ENCODE measurements at places on chromosomes 12 and 14.

GRCh38 chr12:67531051-67531450 is 117.5 kb upstream of the DYRK2 start:
- no peak for DNase-seq

GRCh38 chr12:81284137-81284536 is 206.3 kb downstream of the ACSS3 start:
- no peak for DNase-seq

DNA sequence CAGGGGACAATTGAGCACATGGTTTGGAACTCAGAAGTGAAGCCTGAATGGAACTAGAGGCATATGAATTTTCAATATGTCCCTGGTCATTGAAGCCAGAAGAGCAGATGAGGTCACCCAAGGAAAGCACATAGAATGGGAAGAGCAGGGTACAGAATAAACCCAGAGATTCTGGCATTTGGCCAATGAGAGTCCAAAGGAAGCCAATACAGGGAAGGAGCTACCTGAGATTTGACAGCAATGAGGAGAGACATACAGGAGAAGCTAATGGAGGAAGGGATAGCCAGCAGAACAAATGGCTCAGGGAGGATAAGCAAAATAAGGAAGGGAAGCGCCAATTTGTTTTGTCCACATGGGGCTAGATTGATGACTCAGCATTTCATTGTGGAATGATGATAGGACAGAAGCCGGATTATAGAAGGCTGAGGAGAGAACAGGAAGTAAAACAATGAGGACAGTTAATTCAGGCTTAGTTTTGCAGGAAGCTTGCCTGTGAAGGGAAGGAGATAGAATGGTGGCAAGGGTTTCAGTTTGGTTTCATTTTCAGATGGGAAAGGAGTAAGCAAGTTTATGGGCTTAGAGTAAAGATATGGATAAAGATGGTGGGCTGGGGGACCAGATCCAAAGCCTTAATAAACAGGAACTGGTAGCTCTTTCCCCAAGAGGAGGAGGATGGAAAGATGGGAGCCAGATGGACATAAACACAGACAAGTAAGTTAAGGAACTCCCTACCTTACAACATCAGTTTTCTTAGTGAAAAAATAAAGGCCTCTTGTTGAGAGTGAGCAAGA is 3.2 kb upstream of the SPTSSA start:
- no peak for DNase-seq

GRCh38 chr12:102596687-102597086 is 116.3 kb upstream of the IGF1 start:
- DNase-seq = no peak

DNA sequence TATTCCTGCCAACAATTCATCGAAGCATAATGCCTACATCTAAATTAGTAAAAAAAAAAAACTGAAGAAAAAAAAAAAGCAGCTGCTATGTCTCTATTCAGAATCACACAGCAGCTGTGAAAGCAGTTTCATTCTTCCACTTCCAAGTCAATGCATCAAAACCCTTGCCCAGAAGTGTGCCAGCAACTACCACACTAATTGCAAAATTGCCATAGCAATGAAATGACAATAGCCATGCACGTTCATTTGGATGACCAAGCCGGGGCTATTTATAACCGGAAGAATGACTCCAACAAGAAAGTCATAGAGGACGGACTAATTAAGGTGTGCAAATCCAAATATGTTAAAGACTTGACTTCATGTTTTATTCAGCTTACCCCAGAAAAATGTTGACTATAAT is 42.5 kb downstream of the SLC2A13 start:
- DNase-seq = no peak

GRCh38 chr12:122870867-122871664 is 24.9 kb downstream of the VPS37B start:
- DNase-seq = no peak

DNA sequence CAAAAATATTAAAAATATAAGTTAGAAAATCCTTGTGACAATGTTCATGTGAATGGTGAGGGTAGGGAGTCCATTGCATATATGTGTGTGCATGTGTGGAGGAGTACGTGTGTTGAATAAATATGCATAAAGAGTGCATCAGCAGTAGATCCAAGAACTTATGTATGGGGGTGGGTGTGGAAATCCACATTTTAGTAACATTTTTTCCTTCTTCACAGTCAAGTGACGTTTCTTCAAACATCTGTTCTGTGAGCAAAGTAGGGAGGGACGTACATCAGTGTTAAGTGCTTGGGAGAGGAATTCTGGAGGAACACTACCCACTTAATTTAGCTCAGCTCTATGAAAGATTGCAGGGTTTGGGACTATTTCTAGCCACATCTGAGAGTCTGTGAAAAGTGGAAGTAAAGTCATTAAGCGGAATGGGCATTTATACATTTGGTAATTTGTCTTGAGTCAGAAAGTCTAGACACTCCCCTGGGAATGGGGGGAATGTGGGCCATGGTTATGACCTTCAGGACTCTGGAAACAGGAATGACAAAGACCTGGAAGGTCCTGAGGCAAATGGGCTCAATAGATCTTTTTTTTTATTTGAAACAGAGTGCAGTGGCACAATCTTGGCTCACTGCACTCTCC is 156.4 kb upstream of the PLXNC1 start:
- DNase-seq = no peak

- no peak for DNase-seq
Measured at GRCh38 chr14:86540636-86541247, 1010.8 kb downstream of the FLRT2 start.

GRCh38 chr12:53067074-53067992 is 11.9 kb downstream of the SPRYD3 start:
- no peak for DNase-seq

- no peak for DNase-seq
Measured at GRCh38 chr14:99747582-99748330, 45.5 kb upstream of the EML1 start.

DNA sequence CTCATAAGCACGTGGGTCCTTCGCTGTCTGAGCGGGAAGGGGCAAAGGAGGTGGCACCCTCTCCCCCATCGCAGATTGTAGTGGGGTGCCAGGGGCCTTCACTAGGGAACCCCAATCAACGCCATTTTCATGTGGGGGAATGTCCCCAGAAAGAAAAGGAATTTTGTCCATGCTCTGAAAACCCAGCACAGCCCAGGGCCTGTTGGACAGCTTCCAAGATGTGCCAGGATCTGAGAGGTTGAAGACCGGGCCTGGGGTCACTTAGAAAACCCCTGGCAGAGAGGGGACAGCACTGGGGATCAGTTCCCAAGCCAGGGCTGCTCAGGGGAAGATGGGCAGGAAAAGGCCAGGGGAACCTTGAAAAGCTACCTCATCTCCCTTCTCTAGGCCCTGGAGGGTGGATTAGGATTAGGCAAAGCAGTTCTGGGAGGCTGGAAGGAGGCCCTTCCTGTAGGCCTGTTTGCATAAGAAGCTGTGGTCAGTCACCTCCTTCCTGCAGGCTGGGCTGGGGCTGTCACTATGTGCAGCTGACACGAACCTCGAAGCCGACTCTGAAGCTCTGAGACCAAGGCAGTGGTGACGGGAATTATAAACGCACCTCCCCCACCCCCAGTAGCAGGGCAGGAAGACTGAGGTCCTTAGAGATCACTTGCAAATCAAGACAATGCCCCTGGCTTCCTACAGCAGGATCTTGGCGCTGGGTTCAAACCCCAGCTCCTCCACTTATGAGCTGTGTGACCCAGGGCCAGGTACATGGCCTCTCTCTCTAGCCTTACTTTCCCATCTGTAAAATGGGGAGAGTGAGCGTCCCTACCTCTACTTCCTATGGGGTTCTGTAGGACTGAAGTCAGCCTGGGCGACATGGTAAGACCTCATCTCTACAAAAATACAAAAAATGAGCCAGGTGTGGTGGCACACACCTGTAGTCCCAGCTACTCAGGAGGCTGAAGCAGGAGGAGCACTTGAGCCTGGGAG is 29.0 kb downstream of the TESC start:
- DNase-seq = no peak

DNA sequence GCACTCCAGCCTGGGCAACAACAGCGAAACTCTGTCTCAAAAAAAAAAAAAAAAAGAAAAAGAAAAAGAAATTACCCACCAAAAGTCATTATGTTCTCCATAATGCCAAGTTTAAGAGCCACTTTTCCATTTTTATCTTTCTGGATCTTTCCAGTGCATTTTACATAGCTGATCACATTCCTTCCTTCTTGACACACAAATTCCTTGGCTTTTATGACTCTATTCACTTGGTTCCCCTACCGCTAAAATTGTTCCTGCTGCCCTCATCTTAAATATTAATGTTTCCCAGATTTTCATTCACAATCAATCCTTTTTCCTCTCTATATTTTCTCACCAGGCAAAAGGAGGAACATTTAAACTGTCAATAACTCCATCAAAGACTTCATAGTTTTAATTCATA is 20.2 kb downstream of the KLHL28 start:
- no peak for DNase-seq

DNA sequence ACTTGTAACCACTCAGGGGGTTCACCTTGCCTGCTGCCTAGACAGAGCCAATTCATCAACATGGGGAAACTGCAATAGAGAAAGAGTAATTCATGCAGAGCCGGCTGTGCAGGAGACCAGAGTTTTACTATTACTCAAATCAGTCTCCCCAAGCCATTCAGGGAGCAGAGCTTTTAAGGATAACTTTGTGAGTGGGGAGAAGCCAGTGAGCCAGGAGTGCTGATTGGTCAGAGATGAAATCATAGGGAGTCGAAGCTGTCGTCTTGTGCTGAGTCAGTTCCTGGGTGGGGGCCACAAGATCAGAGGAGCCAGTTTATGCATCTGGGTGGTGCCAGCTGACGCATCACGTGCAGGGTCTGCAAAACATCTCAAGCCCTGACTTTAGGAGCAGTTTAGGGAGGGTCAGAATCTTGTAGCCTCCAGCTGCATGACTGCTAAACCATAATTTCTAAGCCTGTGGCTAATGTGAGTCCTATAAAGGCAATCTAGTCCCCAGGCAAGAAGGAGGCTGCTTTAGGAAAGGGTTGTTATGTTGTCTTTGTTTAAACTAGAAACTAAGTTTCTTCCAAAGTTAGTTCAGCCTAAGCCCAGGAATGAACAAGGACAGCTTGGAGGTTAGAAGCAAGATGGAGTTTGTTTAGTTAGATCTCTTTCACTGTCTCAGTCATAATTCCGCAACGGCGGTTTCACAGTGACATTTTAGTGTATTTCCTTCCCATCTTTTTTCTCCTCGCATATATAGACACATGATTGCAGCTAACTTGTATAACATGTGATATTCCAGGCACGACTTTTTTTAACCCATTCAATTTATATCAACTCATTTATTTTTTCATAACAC is 68.9 kb upstream of the NCOR2 start:
- DNase-seq = peak; percentile 41

- DNase-seq = no peak
Measured at GRCh38 chr12:70876952-70877351, 43.6 kb downstream of the PTPRR start.

GRCh38 chr14:80978403-80978802 is 23.0 kb downstream of the TSHR start:
- no peak for DNase-seq

- DNase-seq = peak; percentile 53
Measured at GRCh38 chr14:69716478-69717187, 50.3 kb upstream of the SRSF5 start.

- DNase-seq = peak; percentile 50
Measured at GRCh38 chr12:24960222-24960855, 11.4 kb upstream of the BCAT1 start.

- DNase-seq = no peak
Measured at GRCh38 chr14:88069677-88070076, 64.7 kb downstream of the GPR65 start.

DNA sequence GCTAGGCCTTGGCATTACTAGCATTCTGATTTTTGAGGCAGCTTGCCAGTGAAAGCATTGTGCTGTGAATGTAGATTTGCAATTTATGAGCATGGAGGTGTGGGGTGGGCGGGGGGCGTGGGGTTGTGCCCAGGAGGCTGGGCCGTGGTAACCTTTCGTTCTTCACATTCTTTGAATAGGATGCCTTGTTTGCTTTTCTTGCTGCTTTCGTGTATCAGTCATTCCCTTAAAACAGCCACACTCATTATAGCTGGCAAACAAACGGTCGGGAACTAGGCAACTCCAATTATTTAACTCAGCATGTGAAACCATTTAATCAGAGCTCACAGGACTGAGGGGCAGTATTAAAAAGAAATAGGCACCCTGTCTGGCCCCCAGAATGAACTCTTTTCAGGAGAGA is 115.9 kb upstream of the PELI2 start:
- DNase-seq = no peak

GRCh38 chr14:97946641-97947040 is 1149.5 kb downstream of the VRK1 start:
- DNase-seq = no peak

DNA sequence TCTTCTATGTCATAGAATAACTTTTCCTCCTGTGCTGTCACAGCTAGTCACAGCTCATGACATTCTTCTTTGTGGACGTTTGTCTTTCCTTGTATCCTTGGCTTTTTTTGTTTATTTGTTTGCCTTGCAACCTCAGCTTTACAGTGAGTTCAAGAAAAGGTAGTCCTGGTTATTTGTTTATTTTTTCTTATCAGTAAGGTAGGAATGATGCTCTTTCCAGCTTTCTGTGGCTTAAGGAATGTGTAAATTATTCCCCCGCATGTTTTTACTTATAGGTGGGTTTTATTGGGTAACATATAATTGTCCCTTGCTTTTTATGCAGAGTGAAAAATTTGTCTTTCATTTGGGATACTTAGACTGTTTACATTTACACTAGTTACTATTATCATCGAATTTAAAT is 1673.6 kb upstream of the FLRT2 start:
- DNase-seq = no peak

DNA sequence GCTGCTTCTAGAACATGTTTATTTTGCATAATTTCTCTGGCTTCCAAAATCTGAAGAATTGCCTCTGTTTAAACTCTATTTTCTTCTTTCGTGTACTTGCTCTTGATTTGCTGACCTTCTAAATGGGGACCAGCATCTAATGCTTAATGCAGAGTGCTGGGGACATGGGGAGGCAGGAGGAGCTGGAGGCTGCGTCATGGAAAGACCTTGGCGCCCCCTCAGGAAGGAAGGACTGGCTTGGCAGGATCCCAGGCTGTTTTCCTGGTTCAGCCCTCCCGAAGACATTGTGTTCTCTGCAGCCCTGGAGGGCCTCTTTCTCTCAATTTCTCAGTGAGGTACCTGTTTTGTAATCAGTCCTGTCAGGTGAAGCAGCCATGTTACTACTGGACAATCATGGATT is 5.5 kb downstream of the PRKCH start:
- no peak for DNase-seq

DNA sequence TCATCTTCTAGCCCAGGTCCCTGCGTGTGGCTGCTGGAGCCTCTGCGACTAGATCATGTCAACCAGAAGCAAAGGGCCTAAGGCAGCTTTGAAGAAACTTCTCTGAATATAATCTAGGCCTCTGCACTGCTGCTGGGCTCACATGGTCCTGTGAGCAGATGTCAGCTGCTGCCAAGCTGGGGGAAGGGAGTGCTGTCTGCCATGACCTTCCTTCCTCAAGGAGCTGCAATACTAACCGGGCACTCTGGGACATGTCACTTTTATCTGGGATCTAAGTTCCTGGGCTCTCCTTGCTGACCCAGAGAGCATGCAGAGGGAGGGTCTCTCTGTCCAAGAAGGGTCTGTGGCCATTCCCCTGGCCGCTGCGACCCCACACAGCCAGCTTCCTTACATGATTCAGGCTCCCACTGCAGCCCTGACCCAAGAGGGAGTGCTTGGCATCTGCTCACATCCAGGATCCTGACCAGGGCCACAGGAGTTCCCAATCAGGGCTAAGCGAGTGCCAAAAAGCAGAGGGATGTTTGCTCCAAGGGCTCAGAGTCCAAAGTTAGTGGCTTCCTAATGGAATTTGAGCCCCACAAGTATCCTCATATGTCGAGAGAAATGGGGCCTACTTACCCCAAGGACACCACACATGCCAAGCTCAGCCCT is 74.0 kb downstream of the PLEKHG3 start:
- no peak for DNase-seq

- DNase-seq = no peak
Measured at GRCh38 chr14:100629696-100630095, 42.5 kb upstream of the BEGAIN start.
